CD8-positive, alpha-beta memory T cell (primary cell): ENCODE measurements at places on chromosomes 16 and 17. TPM values are rescaled to one million over a fixed set of nuclear protein-coding genes. Genes with fewer than 3 reads are reported as not detected.
A peak's percentile ranks its signal among the peaks of the same experiment; 100 is the strongest.

DNA sequence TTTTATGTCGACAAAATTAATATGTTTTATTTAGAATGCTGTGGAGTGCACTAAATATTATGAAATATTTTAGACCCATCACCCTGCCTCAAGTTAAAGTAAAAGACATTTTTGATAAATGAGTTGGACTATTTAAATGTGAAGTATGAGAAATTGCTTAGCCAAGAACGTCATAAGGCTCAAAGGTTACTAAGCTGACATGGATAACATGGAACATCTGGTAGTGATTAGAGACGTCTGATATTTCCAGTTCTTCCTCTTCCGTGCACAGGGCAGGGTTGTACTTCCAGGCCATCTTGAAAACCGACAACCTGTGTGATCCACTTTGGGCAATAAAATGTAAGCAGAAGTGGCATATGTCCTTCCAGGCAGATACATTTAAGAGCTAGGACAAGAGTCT lies 7.2 kb upstream of the CCL8 start:
- DNase-seq = no peak

HOXB9 gene
- total RNA-seq = 2.6 TPM

C16orf92 gene
- total RNA-seq = not detected

SCN4A gene
- 0.04 TPM for total RNA-seq

GRCh38 chr17:77675816-77676215 lies 282.7 kb upstream of the TNRC6C start:
- no peak for DNase-seq

GRCh38 chr17:14922411-14922810 lies 342.7 kb downstream of the PMP22 start:
- no peak for DNase-seq

OSBPL7 gene
- 17.5 TPM for total RNA-seq

- DNase-seq = no peak
These were observed 69.6 kb downstream of the BCAS3 start for GRCh38 chr17:60747069-60747808.

GRCh38 chr16:88730632-88731607 lies 24.6 kb downstream of the CTU2 start:
- DNase-seq = no peak

DNA sequence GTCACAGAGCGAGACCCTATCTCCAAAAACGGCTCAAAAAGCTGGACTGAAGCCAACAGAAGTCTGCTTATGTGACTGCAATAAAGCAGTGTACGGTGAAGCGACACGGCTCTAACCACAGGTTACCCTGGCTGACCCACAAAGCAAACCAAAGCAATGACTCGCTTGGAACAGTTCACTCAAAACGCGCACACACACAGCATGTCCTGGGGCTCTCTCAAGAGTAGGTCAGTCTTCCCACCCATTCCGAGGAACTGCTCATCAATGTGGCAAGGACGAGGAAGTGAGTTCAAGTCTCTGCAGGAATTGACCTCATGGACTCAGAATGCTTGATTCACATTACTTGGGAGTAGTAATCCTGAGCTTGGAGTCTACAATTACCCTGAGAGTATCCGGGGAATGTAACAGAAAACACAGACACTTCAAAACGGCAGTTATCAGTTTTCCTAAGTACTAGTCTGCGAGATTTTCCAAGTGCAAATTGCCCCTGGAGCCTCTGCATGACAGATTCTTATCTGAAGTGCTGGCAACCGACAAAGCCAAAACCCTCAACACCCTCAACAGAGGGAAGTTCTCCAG lies 25.4 kb downstream of the PELP1 start:
- no peak for DNase-seq

- no peak for DNase-seq
These were observed 29.4 kb upstream of the SLC13A2 start for GRCh38 chr17:28443901-28444638.

KRTAP1-1 gene
- not detected for total RNA-seq

GRCh38 chr17:14351493-14351892 lies 50.6 kb downstream of the HS3ST3B1 start:
- DNase-seq = no peak

DNA sequence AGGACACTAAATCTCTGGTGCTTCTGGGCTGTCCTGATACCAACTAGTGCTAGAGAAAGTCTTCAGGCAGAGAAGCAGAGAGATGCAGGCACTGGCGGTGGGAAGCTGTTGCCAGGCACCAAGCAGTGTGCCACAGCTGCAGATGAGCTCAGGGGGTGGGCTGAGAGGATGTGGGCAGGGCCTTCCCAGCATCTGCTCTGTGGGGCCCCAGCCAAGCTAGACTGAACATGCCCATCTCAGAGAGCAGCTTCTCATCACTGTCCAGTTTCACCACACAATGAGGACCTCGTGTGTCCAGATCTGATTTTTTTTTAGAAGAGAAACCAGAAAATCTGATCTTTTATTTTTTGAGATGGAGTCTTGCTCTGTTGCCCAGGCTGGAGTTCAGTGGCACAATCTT lies 17.1 kb downstream of the PSKH1 start:
- no peak for DNase-seq

PMM2 gene
- 63.3 TPM for total RNA-seq

ZNF276 gene
- 36.6 TPM for total RNA-seq

GRCh38 chr16:47299587-47299986 lies 155.8 kb upstream of the NETO2 start:
- no peak for DNase-seq

DPEP3 gene
- total RNA-seq = 0.18 TPM

GRCh38 chr17:44038604-44039011 lies 23.8 kb upstream of the TMEM101 start:
- DNase-seq = no peak

ZNF597 gene
- total RNA-seq = 2.4 TPM

DNA sequence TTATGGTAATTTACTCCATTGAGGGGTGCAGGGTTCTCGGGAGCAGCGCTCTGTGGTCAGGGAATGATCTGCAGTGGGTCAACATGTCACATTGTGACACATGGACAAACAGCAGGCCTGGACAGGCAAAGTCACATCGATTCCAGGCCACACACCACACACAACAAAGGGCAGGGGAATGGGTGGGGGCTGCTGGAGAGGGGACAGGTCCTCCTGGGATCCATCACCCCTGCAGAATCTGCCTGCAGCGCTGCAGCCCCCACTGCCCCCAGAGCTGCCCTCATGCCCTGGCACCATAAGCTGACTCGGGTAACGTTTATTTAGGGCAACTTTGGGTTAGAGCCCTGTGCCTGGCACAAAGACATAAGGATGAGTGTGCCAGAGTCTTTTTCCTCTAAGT lies 9.1 kb downstream of the PEMT start:
- no peak for DNase-seq

- no peak for DNase-seq
These were observed 91.3 kb downstream of the MAF start for GRCh38 chr16:79509211-79509631.

GRCh38 chr16:11697319-11697718 lies 29.1 kb downstream of the SNN start:
- DNase-seq = no peak

- no peak for DNase-seq
These were observed 147.4 kb downstream of the TMEM132E start for GRCh38 chr17:34726536-34727384.

- DNase-seq = no peak
These were observed 26.5 kb downstream of the KAT7 start for GRCh38 chr17:49814781-49815529.

- DNase-seq = no peak
These were observed 937.8 kb downstream of the KCNJ2 start for GRCh38 chr17:71107136-71107535.

- no peak for DNase-seq
These were observed 15.4 kb downstream of the C17orf78 start for GRCh38 chr17:37391146-37391545.

SDR42E2 gene
- not detected for total RNA-seq

- no peak for DNase-seq
These were observed 30.1 kb downstream of the ADAMTS18 start for GRCh38 chr16:77404775-77405174.

- DNase-seq = no peak
These were observed 53.2 kb downstream of the BANP start for GRCh38 chr16:88004391-88004790.

DNA sequence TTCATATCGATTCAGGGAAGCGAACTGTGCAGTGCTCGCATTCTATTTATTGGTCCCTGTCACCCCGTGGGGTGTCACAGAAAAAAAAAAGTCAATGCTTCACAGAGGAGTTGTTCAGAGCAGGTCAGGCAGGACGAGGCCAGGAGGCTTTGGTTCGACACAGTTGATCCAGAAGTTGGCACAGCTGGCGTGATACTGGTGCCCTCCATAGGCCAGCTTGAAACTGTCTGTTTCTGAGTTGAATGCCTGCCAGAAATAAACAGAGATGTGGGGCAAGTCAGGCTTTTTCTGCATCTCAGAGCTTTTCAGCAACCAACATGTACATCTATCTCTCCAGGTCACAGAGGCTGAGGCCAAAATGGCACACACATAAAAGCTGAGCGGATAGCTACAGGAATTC lies 29.1 kb downstream of the DUSP14 start:
- DNase-seq = no peak

DNA sequence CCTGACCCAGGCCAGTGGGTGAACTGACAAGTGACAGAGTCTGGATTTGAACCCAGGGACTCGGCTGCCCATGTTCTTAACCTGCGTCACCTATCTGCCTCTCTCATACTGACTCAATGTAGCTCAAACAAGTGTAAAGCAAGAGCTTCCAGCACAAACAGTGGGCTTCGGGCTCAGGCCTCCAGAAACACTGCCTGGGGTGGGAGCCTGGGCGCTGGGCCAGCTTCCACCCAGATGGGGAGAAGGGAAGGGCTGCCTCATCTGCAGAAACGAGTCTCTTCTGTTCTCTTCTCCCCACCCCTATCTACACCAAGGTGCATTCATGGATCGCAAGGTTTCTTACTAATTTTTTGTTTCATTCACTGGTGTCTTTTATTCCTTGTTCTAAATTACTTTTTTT lies 1.3 kb downstream of the CDRT4 start:
- no peak for DNase-seq

SCGB1C2 gene
- not detected for total RNA-seq

- DNase-seq = no peak
These were observed 8.6 kb downstream of the ESRP2 start for GRCh38 chr16:68227183-68227793.

DNA sequence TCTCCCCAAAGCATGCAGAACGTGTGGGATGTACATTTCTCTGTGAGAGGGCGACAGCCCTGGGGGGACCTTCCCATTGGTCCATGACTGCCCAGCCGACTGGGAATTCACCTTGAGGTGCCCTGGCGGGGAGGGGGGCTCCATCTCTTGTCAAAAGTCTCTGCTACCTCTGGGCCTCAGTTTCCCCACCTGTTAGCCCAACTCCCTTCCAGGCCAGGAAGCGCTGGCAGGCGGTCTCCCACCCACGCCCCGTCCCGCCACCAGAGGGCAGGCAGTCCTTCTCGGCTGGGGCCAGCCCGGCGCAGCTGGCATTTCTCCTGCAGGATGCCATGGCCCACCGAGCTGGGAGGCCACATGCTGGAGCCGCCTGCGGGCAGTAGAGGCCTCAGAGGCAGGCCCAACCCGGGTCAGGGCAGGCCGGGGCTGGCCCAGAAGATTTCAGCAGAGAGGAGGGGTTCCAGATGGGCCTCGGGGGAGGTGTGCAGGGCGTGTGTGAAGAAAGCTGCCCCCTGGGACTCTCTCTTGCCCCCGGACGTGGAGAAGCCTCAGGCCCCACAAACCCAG lies 16.6 kb downstream of the CD7 start:
- peak; percentile 59 for DNase-seq

DNA sequence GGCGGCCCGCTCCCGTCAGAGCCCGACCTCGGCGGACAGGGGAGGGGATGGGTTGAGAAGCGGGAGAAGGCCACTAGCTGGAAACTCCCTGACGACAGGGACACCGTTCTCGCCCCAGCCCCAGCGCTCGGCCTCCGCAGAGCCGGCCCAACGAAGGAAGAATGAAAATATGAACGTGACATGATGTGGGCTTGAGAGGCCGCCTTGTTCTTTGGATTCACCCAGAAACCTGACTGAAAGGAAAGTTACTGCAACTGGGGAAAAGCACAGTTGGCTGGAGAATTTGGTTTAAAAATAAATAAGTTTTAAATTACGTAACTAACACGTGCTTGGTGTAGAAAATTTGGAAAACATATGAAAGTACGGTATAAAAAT lies 21.1 kb downstream of the NPTX1 start:
- DNase-seq = peak; percentile 23

GRCh38 chr16:50988441-50988840 lies 162.6 kb downstream of the SALL1 start:
- DNase-seq = no peak

MEAK7 gene
- 6.7 TPM for total RNA-seq

DNA sequence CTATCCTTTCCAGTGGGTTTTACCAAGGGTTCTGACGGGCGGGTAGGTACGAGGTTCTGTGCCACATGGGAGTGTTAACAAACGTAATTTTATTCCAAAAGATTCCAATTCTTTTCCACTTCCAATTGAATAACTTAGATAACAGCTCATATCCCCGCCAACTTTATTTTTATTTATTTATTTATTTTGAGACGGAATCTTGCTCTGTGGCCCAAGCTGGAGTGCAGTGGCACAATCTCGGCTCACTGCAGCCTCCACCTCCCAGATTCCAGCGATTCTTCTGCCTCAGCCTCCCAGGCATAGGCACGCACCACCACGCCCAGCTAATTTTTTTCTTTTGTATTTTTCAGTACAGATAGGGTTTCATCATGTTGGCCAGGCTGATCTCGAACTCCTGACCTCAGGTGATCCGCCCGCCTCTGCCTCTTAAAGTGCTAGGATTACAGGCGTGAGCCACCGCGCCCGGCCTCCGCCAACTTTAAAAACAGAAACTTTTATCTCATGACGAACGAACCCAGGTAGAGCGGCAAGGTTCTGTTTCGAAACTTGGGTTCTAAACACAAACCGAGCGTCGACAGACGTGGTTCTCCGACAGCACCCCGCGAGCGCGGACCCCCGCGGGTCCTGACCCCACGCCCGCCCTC lies 613 bp downstream of the ECI1 start:
- DNase-seq = no peak

- no peak for DNase-seq
These were observed 19.9 kb upstream of the RAB11FIP4 start for GRCh38 chr17:31371511-31372097.

DNA sequence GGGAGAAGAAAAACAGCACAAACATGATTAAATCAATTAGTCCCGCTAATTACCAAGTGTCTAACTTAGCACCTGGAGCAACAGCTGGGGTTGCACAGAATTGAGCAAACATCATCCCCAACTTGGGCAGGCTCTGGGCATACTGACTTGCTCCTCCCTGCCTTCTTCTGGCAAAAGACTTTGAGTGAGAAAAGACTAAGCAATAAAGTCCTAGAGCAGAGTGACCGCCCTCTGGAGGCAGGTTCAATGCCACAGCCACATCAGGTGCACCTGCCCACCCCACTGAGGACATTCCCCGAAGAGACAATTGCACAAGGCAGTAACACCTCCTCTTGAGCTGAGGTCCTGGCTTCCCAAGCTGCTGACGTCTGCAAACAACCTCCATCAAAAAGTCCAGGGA lies 358.3 kb downstream of the SOX9 start:
- DNase-seq = no peak

MSLN gene
- total RNA-seq = not detected

DNA sequence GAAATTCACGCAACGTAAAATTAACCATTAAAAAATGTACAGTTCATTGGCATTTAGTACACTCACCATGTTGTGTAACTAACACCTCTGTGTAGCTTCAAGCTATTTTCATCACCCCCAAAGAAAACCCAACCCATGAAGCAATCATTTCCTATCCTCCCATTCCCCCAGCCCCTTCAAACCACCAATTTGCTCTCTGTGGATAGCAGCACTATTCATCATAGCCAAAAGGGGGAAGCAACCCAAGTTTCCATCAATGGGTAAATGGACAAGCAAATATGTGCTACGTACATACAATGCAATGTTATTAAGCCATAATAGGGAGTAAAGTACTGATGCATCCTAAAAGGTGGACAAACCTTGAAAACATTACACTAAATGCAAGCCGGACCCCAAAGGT lies 10.9 kb upstream of the KRT222 start:
- no peak for DNase-seq

GRCh38 chr16:1288813-1289476 lies 20.5 kb upstream of the UBE2I start:
- DNase-seq = no peak
